ENCODE measurements at places on chromosomes 11 and 22.

- no peak for DNase-seq
Observed at GRCh38 chr11:73218830-73219215, 742 bp downstream of the P2RY2 start.

DNA sequence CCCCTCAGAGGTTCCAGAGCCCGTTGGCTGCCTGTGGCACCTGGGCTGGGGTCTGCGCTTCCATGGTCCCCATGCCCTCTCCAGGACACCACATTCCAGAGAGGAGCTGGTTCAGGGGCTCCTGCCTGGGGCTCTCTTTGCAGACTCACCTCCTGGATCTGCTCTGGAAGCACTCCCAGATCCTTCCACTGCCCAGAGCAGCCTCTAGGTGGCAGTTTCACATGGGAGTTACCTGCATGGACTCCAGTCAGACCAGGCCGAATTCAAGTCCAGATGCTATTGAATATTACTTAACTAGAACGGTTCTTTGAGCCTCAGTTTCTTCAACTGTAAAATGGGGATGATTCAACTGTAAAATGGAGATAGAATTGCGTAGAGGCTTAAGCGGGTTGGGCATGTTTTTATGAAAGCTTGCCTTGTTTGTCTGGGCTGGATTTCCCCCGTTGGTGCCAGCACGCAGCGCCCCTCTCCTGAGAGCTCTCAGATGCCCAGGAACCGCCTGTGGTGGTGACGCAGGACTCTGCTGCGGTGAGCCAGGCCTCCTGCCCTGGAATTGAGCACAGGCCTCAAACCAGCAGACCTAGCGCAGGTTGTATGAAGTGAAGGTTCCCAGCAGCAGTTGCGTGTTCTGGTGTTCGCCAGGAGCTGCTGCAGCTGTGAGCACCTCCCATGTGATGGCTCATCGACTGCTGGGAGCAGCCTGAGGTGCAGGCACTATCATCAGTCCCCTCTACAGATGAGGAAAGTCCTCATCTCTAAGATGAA is 44.2 kb downstream of the LMO1 start:
- peak; percentile 37 for DNase-seq

DNA sequence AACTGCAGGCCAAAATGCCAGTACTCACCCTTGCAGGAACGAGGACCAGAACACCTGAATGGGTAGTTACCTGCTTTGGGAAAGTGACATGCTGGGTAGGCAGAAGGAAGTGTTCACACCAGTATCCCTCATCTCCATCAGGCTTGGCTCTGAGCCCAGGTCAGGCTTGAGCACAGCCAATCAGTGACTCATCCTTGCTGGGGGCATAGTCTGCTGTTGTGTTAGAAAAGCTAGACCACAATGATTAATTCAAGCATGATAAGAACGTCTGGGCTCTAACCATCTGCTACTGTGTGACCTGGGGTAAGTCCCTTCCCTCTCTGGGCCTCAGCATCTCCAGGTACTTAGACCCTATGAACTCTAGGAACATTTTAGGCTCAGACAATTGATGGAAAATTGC is 450.4 kb downstream of the MIAT start:
- DNase-seq: peak; percentile 83

DNA sequence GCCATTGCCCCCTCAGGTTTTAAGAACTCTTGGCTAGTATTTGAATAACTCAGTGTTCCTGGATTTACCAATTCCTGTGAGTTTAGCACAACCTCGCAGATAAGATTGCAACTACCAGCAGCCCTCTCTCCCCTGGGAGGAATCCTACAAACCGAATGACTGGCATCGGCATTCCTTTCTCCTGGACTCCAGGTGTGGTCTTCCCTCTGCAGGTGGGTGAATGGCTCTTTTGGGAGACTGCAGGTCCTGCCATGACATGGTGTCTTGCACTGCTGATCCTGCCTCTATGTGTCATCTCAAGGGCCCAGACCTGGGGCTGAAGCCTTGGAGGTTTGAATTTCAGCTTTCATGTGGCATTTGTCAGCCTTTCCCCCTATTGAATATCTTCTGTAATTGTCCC is 105.6 kb downstream of the PKNOX2 start:
- DNase-seq: no peak

- DNase-seq: no peak
Observed at GRCh38 chr11:119730789-119731386, 1.9 kb upstream of the NECTIN1 start.

DNA sequence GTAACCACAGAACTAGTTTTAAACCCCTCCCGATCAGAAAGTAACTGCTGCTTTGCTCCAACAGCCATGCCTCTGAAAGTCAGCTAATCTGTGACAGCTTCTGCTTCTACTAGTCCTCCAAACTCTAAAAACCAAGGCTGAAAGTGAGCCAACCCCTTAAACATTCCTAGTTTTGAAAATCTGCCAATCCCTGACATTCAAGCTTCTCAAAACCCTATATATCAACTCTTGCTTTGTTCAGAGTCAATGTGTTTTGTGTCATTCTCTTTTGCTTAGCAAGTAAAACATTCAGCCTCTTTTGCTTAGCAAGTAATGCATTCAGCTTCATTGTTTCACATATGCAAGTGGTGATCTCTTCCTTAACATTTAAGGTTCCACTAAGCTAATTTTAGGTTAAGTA is 56.9 kb downstream of the ATG16L2 start:
- DNase-seq: no peak

DNA sequence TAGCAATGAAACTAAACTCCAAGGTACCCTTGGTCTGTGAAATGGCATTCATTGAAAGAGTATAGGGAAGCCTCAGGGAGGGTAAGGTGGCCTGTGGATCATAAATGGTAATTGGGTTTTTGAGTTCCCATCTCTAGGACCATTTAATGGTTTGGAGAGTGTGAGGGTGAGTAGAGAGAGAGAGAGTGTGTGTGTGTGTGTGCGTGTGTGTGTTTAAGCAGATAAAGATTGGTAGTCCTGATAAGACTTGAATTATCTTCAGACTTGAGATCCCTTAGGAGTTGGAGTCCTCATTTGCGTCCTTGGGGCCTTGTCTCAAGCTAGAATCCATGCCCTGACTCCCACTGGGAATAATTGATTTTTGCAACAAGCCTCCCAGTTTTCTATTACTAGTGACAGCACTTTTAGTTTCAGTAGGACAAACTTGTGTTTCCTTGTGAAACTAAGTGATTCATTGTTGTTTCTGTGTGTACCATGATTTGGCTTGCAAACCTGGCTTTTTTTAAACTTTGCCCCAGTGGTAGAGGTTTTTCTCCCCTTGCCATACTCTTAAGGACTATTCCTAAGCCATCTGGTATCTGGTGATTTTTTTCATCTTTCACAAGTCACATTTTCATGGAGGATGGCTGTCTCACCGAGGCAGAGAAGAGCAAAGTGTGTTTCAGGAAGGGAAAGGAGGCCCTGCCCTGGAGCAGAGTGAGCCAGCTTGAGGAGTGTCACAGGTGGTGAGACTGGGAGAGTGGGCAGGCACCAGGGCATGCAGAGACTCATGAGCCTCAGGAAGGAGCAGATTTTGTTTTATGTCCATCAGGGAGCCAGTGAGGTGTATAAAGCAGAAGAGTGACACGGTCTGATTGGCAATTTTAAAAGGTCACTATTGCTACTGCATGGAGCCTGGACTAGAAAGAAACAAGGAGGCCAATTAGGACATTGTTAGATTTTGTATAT is 26.7 kb downstream of the ALKBH3 start:
- no peak for DNase-seq

DNA sequence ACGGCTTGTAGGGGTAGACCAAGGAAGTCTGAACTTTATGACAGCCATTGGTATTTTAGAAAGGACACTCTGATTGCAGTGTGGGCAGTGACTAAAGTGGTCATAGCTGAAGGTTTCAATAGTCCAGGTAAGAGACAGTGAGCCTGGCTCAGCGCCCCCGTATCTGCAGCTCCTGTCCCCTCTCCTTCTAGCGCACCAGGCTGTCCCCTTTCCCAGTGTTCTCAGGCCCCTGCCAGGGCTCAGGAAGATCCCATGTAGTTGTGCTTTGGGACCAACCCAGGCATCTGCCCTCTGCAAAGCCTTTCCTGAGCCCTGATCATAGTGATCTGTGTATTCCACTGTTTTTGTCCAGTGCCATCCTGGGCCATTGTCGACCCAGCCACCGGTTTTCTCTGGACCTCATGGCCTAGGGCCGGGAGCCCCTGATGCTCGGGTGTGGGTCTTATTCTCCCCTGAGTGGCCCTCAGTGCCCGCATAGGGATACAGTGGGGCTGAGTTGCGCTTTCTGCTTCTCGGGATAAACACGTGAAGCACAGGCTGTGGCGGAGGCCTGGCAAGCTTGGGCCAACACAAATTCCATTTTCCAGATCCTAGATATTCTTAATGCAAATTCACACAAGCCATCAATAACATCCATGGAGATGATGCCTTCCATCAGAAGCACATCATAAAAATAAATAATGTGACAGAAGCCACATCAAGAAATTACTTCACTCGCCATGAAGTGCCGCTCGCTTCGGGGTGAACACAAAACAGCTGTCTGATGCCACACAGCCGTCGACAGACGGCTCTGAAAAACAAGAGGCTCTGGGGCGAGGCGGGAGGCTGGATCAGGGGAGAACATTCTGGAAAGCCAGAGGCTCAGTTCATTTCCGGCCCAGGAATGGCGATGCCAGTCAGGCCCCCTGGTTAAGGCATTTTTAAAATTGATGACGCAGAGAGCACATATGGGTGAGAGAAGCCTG is 805.0 kb downstream of the TBC1D22A start:
- DNase-seq: no peak

DNA sequence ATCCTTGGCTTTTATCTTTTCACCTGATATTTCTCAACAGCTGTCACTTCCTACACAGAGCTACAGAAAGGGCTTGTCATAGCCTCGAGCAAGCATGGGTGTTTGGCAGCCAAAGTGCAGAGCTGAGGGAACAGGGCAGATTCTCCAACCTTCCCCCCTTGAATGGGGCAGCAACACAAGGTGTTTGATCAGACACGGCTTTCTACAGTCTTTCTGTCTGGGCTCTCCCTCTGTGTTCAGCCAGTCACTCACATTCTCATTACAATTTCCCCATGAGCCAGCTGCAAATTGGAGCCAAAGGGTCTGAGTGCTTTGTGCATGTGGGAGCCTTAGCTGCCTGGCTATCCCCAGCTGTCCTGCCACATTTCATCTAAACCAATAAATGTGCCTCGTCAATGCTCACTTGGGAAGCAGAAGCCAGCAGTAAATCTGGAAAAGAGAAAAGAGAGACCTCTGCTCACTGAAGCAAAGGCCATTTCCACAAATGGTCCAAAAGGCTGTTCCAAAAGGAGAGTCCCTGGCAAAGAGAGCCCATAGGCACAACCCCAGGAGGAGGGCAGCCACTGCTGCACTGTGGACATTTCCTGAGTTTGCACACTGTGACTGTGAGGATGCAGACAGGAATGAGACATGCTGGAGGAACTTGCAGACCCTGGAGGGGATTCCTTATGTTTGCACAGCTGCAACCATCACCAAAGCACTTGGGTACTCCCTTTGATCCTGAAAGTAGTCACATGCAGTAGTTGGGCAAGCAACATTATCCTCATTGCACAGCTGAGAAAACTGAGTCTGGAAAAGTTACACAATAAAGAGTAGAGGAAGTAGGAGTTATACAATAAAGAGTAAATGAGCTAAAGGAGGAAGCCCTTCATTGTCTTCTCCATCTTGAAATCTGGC is 186.8 kb downstream of the FAM181B start:
- DNase-seq: peak; percentile 59

DNA sequence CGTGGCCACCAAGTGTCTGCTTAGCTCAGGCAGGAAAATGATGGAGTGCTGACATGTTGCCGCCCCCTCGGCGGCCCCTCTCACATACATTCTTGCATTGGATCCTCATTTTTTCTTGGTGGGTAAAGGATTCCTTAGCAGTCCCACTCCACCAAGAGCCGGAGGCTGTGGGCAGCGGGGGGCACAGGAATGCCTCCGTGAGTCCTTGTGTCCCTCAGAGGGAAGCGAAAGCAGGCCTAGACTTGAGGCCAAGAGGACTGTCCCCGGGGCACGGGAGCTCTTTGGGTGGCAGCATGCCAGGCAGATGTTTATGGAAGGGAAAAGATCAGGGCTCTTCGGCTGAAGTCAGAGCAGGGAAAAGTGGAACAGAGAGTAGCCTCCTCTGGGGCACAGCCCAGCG is 21.6 kb downstream of the LRFN4 start:
- no peak for DNase-seq

- DNase-seq: no peak
Observed at GRCh38 chr11:133961890-133962289, 5.1 kb upstream of the IGSF9B start.

DNA sequence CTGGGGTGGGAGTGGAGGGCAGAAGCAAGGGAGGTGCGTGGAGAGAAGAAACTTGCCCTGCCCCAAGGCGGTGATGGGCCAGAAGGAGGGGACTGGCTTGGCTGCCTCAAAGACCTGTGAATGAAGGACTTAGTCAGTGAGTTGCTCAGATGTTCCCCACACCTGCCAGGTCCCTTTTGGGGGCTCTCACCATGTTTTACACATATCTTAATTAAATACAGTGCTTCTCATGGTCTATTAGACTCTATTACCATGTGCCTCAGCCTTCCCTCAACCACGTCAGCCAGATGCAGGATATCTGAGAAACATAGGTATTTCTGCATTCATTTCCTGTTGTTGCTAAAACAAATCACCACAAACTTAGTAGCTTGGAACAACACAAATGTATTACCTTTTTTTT is 429.5 kb downstream of the BUD13 start:
- DNase-seq: no peak

DNA sequence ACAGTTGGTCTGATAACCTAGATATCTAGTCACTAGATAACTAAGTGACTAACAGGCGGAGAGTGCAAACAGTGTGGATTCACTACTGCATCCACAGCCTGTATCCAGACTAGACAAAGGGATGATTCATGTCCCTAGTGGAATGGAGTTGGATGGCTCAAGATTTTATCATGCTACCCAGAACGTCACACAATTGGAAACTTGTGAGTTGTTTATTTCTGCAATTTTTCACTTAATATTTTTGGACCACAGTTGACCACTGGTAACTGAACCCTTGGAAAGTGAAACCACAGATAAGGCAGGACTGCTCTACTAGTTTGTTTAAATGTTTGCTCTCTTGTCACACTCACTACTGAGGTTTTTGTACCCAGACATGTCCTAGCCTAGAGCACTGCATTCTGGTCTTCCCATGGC is 76.0 kb downstream of the UBASH3B start:
- no peak for DNase-seq

GRCh38 chr11:120392793-120393192 is 56.6 kb downstream of the ARHGEF12 start:
- DNase-seq: no peak

GRCh38 chr11:87429996-87430395 is 392.3 kb downstream of the TMEM135 start:
- no peak for DNase-seq

GRCh38 chr11:79691445-79691844 is 250.6 kb upstream of the TENM4 start:
- no peak for DNase-seq

DNA sequence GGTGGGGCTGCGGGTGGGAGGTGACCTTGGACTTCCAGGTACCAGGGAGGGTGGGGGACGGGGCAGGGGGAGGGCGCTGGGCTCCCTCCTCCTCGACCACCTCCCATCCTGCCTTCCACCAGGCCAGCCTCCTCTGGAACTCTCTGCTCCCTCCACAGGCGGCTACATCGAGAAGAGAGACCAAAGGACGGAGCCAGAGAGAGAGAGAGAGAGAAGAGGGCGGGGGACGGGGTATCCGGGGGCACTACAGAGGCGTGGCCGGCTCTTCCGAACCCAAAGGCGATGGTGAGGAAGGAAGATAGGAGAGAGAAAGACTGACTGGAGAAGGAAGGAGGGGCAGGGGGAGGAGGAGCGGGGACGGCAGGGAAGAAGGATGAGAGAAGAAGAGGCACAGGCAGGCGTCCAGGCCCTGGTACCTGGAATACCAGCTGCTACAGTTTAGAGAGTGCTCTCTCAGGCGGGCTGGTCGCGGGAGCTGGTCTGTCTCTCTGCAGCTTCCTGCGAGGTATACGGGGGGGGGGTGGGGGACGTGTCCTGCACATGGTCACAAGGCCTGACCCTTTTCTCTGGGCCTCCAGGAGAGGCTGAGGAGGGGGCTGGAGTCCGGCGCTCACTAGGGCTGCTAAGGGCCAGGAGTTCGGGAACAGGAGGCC is 38.0 kb downstream of the IGSF9B start:
- no peak for DNase-seq

All from suppressor macrophage treated with lipopolysaccharide for 4 hours (primary cell).